Thoracic aorta (tissue), 2 donors: ENCODE measurements at places on chromosomes 5 and 9. TPM values are rescaled to one million over a fixed set of nuclear protein-coding genes. Genes with fewer than 3 reads are reported as not detected.

Gene PCDHA10
- total RNA-seq = 0.28 TPM

Gene PCDHB11
- total RNA-seq = 6.0 TPM

Gene LIX1
- total RNA-seq = not detected

DNA sequence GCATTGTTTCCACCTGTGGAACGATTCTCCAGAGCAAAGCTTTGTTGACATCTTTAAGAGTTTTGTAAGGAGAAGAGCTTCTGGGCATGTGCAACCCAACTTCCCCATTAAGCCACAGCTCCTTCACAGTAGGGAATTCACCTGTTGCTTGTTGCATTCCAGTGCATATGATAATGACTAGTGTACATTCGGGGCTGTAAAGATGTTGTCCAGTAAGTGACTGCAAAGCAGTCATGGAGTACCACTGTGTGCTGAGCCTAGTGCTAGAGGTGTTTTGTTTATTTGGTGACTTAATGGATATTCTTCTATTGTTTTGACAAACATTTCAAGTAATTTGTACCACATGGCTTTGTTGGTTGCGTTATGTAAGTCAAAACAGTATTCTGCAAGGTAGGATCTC, 12.8 kb downstream of the UGCG start:
- H3K4me3 ChIP-seq = no peak overlapping the region
- no peak overlapping the region for H3K27ac ChIP-seq
- H3K4me1 ChIP-seq = peaks cover 18% of the 10 kb centered on the region
- no peak for DNase-seq
- no peaks in the 10 kb centered on the region for H3K27me3 ChIP-seq

GRCh38 chr5:80747922-80748321, 93.1 kb upstream of the DHFR start:
- H3K4me1 ChIP-seq = no peaks in the 10 kb centered on the region
- H3K4me3 ChIP-seq = no peak overlapping the region
- DNase-seq = no peak
- peaks cover 6% of the 10 kb centered on the region for H3K36me3 ChIP-seq

DNA sequence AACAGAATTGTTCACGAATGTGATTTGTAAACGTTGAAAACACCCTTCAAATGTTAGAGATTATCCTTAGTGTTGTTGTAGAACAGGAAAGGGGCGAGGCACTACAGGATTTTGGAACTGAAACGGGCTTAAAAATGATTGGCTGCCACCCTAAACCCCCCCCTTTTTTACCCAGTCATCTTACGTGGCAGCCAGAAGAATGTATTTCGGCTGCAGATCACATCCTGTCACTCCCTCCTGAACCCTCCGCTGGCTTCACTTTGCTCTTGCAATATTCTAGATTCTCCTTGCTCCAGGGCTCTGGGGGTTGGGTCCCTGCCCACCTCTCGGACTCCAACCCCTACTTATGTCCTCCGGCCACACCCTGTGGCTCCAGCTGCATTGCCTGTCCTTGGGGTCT, 13.9 kb upstream of the UNC5A start:
- H3K27me3 ChIP-seq = no peaks in the 10 kb centered on the region
- H3K27ac ChIP-seq = no peak overlapping the region
- no peaks in the 10 kb centered on the region for H3K4me1 ChIP-seq
- DNase-seq = no peak
- no peak overlapping the region for H3K4me3 ChIP-seq

DNA sequence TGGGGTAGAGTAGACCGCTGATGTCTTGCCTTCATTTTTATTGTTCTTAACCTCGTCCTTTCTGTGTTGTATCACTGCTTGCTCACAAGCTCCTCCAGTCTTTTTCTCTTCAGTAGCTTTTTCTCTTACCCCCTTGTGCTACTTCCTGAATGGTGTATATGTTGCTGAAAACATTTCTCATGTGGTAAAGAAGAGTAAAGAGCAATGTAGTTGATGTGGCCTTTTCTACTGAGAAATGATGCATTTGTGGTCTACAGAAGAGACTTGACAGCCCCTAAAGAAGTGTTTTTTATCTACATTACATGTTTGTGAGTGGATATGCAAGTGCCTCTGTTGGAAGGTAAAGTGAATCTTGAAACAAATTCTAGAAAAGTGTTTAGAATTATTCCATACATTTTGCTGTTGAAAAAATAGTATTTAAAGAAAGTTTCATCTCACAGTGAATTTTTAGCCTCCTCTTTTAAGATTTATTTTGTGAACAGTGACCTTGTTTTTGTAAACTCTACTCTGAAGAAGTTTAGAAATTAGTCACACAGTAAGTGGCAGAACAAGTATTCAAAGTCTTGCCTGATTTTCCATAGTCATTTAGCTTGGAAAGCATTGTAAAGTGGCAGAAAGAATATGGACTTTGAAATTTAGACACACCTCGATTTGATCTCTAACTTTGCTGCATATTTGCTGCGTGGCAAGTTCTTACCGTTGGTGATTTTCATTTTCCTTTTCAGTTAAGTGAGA, 17.4 kb downstream of the CDC42SE2 start:
- H3K27me3 ChIP-seq = no peaks in the 10 kb centered on the region
- no peak overlapping the region for H3K27ac ChIP-seq
- no peak overlapping the region for H3K4me3 ChIP-seq

DNA sequence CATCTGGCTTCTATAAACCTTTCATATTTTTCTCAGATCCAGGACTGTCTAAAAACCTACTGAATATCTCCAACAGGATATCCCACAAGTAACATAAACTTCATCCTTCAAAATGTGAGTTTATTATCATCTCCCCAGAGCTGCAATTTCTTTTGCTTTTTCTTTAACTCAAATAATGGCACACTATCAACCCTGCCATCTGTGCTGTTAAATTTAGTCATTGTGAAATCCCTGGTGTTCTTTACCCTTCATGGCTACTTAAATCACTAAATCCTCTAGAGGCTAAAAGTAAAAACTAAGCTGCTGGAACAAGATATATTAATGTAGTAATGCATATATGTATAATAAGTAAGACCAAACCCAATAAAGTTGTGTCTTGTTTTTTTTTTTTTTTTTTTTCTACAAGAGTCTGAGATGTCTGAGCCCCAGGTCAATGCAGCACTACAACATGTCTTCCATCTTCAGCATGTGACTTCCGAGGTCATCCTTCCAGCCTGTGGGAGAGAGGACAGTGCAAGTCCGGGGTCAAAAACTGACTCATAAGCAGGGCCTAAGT, 362.9 kb downstream of the ADGRV1 start:
- H3K27ac ChIP-seq = no peak overlapping the region
- no peaks in the 10 kb centered on the region for H3K27me3 ChIP-seq
- DNase-seq = no peak
- no peaks in the 10 kb centered on the region for H3K4me1 ChIP-seq
